ENCODE measurements at places on chromosomes 6 and 20.

DNA sequence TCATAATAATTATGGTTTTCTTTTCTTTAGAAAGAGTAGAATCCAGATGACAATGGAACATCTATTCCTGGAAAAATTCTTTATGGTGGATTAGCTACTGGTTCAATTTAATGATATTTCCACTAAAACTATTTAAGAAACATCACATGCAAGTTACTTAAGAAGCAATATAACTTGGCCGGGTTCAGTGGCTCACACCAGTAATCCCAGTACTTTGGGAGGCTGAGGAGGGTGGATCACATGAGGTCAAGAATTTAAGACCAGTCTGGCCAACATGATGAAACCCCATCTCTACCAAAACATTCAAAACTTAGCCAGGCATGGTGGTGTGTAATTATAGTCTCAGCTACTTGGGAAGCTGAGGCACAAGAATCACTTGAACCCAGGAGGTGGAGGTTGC, 65.9 kb upstream of the SMLR1 start:
- no peak for DNase-seq

DNA sequence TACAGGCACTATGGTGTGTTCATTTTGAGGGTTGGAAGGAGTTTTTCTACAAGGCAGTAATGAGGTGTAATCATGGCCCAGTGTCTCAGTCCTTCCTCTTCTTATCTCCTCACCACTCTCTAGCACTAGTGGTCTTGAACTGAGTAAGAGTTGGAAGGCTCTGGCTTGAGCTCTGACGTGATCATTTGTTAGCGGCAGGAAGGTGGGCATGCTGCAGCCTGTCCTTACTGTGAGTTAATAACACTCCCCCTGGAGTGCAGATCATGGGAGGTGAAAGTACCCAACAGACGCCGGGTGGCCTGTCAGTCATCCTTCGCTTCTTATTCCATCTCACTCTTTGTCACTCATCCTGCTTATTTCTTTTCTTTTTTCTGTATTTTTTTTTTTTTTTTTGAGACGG, 356.9 kb downstream of the CDKAL1 start:
- no peak for DNase-seq

- no peak for DNase-seq
Measured at GRCh38 chr6:14642842-14643241, 525.3 kb downstream of the CD83 start.

GRCh38 chr20:43318755-43319297, 129.1 kb upstream of the PTPRT start:
- no peak for DNase-seq

DNA sequence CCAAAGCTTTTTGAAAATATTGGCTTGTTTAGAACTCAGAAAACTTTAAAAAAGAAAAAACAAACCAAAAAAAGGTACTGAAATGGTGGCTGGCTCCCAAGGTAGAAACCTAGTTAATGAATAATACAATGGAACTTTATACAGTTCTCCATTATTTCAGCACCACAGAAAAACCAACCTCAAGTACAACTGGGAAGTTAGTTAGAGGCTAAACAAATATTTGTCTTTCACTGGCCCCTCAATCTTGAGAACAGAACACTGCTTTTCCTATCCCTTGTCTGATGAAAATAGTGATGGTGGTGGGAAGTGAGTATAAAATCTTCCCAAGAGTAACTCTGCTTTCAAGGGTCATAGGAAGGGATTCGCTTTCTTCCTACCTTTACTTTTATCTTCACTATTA, 126.5 kb downstream of the REV3L start:
- no peak for DNase-seq

- DNase-seq = no peak
Measured at GRCh38 chr6:111710911-111711310, 105.2 kb upstream of the TRAF3IP2 start.

DNA sequence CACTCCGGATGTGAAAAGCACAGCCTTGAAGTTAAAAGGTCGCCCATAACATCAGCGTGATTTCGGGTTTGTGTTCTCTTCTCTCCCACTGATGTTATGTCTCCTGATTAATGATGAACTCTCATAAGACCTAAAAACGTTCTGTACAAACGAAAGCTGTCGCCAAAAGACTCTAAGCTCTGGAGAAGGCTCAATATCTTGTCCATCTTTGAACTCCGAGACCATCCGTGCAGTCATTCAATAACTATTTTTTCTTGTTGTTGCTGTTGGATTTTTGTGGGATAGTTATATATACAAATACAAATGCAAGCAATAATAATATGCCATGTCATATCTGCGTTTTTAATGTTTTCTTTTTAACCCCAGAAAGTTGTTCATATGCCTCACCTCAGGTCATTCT, 291.8 kb upstream of the MARCKS start:
- no peak for DNase-seq

GRCh38 chr6:148367411-148368024, 24.9 kb downstream of the SASH1 start:
- no peak for DNase-seq

- no peak for DNase-seq
Measured at GRCh38 chr20:8678098-8678776, 390.6 kb upstream of the PLCB4 start.

GRCh38 chr6:79818471-79818870, 128.9 kb downstream of the ELOVL4 start:
- no peak for DNase-seq

DNA sequence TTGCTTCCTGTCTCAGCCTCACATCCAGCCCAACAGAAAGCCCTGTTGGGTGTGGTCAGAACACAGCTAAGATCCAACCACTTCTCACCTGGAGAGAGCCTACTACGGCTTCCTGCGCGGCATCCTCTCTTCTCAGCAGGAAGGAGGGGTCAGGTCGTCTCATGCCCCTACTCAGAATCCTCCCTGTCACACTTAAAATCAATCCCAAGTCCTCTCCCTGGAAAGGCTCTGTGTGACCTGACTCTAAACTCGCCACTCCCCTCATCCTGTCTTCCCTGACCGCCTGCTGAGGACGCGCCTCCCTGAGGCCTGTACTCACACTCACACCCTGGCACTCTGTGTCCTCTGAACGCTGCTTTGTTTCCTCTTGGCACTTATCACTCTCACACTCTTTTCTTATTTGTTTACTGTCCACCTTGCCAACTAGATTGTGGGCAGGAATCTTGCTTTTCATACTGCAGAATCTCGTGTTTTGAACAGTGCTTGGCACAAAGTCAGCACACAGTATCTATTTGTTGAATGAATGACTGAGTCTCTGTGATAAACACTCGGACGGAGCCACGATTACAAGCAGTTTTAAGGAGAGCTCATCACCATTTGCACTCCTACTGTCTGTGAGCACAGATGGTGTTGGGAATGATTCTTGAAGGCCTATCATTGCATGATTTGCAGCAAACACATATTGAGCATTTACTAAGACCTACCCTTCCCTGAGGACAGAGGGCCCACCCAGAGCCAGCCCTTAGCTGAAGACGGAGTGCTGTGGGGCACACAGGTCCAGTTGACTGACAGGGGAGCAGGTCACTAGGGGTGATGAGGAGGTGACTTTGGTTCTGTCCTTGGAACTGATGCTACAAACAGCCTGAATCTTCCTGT, 18.7 kb downstream of the RAB5IF start:
- no peak for DNase-seq

DNA sequence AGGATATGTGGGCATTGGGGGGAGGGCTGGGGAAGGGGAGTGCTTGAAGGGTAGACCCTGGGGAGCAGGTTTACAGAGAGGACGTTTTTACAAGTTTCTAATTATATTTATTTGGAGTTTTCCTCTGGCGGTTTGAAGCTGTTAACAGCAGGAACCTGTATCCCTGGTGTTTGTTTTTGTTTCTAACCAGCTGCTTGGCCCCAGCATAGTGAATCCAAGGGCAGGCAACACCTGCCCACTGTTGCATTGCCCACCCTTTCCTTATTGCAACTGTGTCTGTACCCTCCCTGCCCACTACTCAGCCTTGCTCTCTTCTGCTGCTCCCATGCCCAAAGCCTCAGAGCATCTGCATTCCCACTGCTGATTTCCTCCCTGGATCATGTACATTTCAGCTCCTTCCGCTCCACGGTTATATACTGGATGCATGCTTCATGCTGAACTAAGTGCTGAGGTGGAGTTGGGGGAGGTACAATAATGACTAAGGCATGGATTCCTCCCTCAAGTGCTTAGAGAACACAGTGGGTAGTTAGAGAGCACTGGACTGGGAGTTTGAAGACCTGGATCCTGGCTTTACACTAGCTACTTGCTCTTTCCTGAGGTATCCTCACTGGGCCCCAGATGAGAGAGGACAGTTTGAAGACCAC, 6.0 kb downstream of the SCUBE3 start:
- DNase-seq = no peak

- DNase-seq = no peak
Measured at GRCh38 chr6:105817961-105818360, 268.2 kb upstream of the PRDM1 start.

- no peak for DNase-seq
Measured at GRCh38 chr6:149026530-149026942, 279.7 kb downstream of the UST start.

DNA sequence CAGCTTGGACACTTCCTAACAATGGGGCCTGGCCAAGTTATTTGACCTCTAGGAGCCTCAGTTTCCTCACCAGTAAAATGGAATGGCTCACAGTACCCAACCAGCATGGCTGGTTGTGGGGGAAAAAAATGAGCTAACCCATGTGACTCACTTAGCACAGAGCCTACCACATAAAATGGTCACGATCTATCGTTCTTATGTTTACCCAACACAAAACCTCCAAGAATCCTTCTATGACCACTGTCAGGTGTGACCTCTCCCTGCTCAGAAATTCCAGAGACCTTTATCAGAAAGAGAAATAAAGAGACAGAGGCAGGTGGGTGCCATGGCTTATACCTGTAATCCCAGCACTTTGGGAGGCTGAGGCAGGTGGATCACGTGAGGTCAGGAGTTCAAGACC, 39.4 kb downstream of the BPIFB1 start:
- DNase-seq = no peak

DNA sequence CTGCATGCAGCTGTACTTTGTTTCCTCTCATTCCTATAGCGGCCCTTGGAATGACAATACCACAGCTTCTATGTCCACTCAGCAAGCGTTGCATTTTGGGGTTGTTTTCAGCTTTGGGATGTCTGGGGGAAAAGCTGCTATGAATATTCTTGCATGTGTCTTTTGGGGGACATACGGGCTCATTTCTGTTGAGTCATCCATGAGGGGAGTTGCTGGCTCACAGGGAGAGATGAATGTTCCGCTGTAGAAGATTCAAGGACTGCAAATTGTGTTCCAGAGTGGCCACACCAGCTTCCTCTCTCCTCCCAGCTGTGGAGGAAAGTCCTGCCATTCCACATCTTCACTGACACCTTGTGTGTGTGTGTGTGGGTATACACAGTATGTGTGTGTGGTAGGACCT, 43.3 kb downstream of the TGM2 start:
- no peak for DNase-seq

DNA sequence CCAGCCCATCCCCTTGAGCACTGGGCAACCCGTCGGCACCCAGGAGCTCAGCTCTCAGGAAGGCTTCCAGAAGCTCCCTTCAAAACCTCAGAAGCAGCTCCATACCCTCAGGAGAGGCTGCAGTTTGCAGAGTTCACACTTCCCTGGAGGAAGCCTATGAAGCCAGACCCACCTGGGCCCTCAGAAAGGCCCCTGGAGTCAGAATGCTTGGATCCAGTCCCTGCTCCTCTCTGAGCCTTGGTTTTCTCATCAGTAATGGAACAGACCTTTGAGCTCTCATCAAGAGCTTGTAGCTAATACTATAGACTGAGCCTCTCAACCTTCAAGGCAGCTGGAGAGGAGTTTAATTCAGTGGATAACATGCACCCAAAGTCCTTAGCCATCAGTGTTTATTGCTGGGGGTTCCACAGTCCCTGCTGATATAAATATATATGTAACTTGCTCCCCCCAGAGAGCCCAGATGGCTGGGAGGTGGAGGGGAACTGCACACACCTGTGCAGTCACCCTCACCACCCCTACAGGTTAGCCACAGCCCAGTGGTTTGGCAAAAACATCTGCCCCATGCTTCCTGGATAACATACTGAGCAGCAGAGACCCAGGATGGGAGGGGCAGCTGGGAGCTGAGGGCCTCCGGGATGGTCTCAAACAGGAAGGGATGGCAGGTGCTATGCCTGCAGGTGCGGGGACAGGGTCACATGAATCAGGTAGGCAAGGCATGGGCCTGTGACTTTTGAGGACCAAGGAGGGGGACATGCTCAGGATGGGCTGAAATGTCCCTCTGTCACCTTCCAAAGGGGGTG, 120.1 kb downstream of the SNX5 start:
- no peak for DNase-seq

DNA sequence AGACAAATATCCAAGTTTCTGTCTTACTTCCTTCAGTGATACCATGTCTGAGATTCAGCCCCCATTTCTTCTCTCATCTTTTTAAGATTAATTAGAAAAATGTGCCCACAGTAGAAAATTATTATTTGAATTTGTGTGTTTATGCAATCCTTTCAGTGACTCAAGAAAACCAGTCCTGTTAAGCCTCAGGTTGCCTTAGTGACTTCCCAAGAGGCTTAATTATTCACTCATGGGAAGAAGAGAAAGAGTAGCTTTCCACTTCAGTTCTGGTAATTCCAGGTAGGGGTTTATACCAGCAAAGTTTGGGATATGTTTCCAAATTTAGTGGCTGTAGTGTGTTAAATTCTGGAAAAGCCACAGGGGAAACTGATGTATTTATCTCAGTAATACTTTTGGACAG, 149.1 kb downstream of the RIMS1 start:
- DNase-seq = no peak

GRCh38 chr20:57676589-57677583, 32.9 kb downstream of the PMEPA1 start:
- no peak for DNase-seq

GRCh38 chr6:41626917-41627316, 11.4 kb upstream of the MDFI start:
- no peak for DNase-seq

DNA sequence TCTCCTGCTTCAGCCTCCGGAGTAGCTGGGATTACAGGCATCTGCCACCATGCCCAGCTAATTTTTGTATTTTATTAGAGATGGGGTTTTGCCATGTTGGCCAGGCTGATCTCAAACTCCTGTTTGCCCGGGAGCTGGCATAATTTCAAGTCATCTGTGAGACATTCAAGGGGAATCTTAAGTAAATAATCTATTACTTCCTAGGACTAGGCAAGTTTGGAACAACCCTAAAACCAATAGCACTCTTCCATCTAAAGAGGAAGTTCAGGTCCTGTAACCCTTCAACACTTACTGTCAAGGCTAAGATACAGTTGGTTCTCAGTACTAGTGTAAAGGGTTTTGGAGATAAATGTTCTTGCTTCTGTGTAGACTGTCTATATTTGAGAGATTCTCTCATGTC, 267.8 kb upstream of the IRAK1BP1 start:
- DNase-seq = no peak

DNA sequence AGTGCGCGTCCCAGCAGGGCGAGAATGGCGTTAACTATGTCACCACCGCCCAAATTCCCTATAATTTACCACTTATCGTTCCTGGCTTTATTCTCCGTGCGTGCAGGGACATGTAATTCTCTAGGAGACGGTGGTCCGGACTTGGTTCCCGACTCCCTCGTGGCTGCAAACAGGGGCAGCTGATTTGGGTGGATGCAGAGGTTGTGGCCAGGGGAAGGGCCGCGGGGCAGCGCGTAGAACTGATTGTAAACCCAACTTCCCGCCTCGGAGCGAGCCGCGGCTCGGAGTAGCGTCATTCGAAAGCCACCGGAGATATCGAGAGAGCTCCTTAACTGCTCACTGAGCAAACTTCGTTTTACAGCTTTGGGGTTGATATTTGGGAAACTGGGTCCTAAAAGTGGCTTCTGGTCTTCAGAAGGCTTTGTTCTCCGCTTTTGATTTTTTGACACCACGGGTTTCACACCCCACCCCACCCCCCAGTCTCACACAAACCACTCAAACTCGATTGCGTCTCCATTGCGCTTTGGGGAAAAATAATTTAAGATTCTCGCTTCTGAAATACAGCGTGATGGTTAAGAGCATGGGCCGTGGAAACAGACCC, 17.5 kb upstream of the ZSCAN9 start:
- no peak for DNase-seq

GRCh38 chr6:28407401-28407800, 7.9 kb upstream of the ZSCAN12 start:
- no peak for DNase-seq
